ENCODE measurements at places on chromosomes 1 and 21.

DNA sequence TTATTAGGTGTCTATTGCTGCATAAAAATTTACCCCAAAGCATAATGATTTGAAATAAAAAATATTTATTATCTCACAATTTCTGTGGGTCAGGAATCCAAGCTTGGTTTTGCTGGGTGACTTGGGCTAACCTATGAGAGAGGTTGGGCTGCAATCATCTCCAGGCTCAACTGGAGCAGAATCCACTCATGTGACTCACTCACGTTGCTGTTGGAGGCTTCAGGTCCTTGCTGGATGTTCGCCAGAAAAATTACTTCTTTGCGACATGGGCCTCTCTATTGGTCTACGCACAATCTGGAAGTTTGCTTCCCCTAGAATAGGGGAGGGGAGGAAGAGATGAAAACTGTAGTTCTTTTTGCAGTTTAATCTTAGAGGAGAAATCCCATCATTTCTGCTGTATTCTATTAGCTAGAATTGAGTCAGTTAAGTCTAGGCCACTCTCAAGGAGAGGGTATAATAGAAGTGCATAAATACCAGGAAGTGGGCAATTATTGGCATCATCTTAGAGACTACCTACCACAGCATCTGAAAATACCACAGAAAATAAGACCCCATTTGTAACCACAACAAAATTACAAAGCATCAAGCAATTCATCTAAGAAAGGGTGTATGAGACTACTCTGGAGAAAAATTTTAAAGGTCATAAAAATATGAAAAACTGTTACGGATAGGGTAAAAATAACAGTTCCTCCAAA lies 5.7 kb upstream of the FASLG start:
- no peak for DNase-seq

DNA sequence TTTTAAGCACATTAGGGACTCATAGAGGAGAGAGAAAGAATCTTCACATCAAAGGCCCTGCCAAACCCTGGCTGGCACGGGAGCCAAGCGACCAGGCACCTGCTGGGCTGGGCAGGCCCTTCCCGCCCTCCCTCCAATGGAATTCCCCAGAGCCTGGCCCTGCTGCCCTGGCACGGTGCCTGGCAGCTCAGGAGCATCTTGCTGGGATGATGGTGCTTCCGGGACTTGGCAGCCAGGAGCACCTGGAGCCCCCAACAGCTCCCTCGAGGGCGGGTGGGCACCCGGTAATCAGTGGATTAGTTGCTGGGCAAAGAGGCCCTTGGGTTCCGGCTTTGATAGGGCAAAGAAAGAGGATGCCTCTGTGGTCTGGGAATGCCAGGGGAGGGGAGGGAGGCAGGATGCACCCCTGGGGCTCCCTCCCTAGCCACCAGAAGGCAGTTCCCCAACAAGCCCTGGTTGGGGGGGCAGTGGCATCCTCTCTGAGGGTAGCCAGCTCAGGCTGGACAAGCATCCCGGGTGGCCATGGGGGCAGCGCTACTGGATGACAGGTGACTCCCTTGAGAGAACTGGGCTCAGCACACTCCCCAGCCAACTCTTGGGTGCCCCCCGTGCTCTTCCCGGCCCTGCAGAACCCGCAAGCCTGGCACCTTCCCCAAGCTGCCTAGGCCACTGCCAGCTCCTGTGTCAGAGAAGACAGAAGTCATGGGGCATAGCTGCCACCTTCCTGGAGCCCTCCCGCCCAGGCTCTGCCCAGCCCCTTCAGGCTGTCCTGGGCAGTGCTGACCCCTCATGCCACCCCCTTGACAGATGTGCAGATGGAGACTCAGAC lies 26.4 kb downstream of the KRTAP10-1 start:
- no peak for DNase-seq

- no peak for DNase-seq
These were observed 30.5 kb downstream of the OR10J1 start for GRCh38 chr1:159469921-159470533.

GRCh38 chr1:108718927-108719655 lies 6.4 kb downstream of the FNDC7 start:
- DNase-seq = no peak

DNA sequence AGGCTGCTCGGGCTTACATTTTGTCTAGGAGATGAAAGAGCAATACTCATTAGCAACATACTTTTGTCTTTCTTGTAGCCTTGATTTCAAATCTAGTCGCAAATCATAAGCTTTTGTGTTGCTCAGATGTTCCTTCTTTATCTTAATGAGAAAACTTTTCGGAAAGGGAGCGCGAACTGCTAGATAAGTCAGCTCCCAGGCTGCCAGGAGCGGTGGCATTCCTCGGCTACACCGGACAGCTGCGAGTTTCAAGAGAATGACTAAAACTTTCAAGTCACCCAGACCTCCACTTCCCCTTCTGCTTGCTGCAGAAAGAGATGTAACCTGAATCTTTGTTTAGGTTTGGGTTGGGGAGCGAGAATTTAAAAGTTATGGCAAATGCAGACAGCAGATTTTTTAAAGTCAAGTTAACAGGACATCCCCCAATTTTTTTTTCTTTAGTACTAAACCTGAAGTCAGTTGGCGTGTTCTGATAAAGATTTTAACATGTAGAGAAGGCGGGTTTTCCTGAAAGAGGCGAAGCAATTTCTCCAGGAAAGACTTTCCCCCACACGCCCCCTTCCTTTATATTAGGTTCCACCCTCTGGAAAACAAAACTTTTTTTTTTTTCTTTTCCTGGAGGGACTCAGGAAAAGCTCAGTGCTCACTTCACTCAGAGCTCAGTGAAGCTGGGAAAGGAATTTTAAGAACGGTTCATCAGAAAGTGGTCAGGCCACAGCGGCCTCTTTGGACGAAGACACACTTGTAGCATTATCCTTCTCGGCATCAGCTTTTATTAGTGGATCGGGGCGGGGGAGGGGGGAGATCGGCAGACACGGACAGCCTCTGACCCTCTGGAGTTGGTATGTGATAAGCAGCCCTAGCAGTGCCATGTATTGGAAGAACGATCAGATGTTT lies at the start of gene LHX8:
Gene LHX8, plus strand, starts transcription at position 639 of the 897 bp plus-strand sequence. CDS start 2,227 bp downstream, outside the sequence.
- no peak for DNase-seq

GRCh38 chr1:44040846-44041245 lies 9.6 kb upstream of the SLC6A9 start:
- DNase-seq = no peak

DNA sequence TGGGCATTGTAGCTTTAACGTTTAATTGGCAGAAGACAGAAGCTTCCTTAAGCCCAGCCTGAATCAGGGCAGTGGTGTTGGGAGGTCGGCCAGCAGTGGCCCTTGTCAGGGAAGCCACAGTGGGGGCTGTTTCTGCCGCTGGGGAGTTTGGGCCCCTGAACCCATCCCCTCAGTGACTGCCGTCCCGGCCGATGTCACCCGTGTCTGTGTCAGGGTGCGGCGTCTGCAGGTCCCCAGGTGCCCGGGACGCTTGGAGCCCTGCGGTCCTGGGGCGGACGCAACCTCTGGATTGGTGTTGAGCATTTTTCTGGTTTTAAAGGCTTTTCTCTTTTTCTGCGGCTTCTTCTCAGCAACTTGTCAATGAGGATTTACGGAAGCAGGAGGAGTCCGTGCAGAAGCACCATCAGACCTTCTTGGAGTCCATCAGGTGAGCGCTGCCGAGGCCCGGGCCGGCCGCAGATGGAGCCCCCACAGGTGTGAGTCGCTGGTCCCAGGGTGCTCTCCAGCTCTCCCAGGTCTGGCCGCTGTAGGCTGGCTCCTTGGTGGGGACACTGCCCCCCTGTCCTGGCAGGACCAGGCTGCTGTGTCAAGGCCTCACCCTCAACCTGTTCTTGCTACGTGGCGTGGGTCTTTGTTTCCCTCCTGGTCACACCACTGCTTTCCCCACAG lies 2.3 kb downstream of the ATAD3C start:
- DNase-seq = no peak

GRCh38 chr1:2314803-2315673 lies 76.3 kb downstream of the MORN1 start:
- peak; percentile 57 for DNase-seq

GRCh38 chr1:43280692-43281091 lies 4.7 kb downstream of the C1orf210 start:
- DNase-seq = no peak

GRCh38 chr1:184558691-184559090 lies 171.9 kb downstream of the C1orf21 start:
- DNase-seq = no peak

GRCh38 chr1:160056648-160057169 lies 13.3 kb downstream of the KCNJ10 start:
- DNase-seq = no peak

- DNase-seq = no peak
These were observed 95.9 kb upstream of the ETS2 start for GRCh38 chr21:38709876-38710275.

DNA sequence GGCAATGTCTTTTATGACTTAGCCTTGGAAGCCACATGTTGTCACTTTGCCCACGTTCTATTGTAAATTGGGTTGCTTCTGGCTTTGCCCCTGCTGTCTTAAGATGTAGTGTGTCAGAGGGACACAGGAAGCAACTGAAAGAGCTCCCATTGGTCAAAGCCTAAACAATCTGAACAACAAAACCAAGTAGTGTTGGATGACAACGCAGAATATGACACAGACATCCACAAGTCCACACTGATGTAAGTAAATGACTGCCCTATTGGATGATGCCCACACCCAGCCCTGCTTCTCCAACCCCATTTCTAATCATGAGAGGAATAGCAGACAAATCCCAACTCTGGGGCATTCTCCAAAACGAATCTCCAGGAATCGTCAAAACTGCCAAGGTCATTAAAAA lies 50.7 kb downstream of the ELF3 start:
- DNase-seq = no peak

GRCh38 chr1:19395678-19396192 lies 83.6 kb downstream of the SLC66A1 start:
- DNase-seq = no peak

GRCh38 chr1:156070548-156070947 lies 9.6 kb downstream of the RAB25 start:
- no peak for DNase-seq

DNA sequence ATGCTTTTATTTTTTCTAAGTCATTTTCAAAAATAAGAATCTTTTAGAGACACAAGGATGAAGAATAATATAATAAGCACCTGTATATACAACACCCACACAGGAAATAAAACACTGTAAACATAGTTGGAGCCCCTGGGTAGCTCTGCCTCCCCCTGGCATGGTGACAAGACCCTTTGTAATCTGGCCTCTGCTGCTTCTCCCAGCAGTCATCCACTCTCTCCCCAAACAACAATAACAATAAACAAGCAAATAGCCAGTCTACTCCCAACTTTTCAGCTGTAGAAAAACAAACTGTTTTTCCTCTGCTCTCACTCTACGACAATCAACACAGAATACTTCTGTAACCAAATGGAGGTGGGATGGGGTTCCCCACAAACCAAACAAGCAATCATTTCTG lies 110.1 kb downstream of the CSMD2 start:
- DNase-seq = no peak
